ENCODE measurements at places on chromosomes 5 and 9.
A peak's percentile ranks its signal among the peaks of the same experiment; 100 is the strongest.

DNA sequence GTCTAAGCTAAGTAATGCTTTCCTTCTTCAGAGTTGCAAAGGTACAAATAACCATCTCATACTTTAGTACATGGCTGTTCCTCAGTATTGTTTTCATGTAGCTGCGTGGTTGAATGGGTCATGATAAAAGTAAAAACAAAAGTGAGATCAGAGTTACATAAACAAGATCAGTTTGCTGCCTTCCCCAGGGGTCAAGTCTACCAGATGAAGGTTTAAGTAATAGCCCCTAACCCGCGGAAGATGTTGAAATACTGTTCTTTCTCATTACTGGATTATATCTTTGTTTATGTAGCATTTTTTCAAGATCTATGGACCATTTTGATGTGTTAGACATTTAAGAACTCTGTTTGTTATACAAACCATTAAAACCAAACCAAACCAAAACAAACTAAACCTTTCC lies 34.1 kb upstream of the ARRDC3 start:
- no peak for DNase-seq

GRCh38 chr9:108933231-108933717 lies 650 bp downstream of the ELP1 start:
- DNase-seq = no peak

DNA sequence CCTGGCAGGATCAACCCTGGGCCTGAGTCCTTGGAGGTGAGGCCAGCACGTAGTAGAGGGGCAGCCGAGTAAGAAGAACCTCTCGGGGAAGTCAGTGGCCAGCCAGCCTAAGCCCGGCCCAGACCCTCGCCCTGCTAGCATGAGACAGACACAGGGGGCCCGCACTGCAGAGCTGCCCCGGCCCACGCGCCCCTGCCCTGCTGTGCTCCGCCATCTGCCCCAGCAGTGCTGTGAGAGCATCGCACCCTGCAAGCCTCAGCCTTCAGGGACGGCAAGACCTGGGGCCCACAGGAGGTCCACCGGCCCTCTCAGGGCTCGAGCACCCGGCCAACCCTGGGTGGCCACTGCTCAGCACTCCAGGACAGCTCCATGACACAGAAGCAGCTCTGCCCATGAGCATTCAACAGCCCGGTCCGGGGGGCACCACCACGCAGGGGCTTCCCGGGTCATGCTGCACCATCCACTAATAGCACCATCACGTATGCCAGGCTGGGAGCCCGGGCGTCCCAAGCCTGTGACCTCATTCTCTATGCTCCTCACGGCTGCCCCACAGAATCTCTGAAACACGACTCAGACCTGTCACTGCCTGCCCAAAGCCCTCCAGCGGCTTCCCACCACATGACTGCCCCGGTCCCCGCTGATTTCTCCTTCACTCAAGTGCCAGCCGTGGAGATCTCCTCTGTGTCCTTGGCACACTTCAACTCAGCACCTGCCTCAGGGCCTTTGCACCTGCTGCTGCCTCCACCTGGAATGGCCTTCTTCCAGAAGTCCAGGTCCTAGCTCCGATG lies 38.1 kb downstream of the ADAMTS2 start:
- DNase-seq = no peak

GRCh38 chr9:27750566-27750965 lies 177.3 kb upstream of the C9orf72 start:
- no peak for DNase-seq

GRCh38 chr5:11496137-11496719 lies 408.0 kb downstream of the CTNND2 start:
- DNase-seq = no peak

- no peak for DNase-seq
These were observed 36.3 kb upstream of the FBXL17 start for GRCh38 chr5:108418197-108418596.

- no peak for DNase-seq
These were observed 9.4 kb downstream of the SLC38A9 start for GRCh38 chr5:55702598-55703345.

GRCh38 chr5:159730285-159730684 lies 186.0 kb upstream of the ADRA1B start:
- no peak for DNase-seq

GRCh38 chr5:159567461-159567860 lies 237.2 kb upstream of the IL12B start:
- no peak for DNase-seq

GRCh38 chr5:54985301-54986268 lies at the start of gene ESM1:
ESM1 (minus strand) TSS chr5:54985593; CDS start chr5:54985517, 76 bp downstream.
- DNase-seq = peak; percentile 32

DNA sequence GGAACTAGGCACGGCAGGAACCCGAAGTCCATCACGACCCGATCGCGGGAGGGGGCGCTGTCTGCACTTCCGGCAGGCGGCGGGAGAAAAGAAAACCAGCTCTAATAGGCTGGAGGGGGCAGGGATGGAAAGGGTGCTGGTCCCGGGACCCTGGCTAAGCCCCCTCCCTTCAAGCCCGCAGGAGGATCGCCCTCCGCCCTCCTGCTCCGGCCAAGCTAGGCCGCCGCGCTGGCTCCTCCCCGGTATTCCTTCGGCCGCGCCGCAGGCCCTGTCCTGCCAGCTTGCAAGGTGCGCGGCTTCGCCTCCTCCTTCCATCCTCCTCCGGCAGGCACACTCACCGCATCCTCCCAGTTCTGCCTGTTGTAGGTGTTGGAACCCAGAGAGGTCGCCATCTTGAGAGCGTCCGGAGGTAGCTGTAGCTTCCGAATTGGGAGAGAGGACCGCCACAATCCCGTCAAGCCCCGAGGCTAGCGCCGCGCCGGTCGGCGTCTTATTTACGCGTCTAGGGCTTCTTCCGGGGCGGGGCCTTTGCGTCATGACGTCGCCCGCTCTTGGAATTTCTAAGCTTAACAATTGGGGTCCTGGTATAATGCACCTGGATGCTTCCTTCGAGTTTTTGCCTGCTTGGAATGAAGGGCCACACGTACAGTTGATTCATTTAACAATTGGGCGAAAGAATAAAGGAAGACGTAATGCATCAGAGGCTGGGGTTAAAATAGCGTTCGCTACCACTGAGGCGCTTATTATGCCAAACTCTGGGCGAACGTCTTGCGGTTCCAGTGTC lies at the start of gene RBM22:
Gene RBM22, minus strand, starts transcription at position 469 of the 784 bp plus-strand sequence. Its CDS starts 77 bp downstream, at position 392.
- DNase-seq = peak; percentile 91

DNA sequence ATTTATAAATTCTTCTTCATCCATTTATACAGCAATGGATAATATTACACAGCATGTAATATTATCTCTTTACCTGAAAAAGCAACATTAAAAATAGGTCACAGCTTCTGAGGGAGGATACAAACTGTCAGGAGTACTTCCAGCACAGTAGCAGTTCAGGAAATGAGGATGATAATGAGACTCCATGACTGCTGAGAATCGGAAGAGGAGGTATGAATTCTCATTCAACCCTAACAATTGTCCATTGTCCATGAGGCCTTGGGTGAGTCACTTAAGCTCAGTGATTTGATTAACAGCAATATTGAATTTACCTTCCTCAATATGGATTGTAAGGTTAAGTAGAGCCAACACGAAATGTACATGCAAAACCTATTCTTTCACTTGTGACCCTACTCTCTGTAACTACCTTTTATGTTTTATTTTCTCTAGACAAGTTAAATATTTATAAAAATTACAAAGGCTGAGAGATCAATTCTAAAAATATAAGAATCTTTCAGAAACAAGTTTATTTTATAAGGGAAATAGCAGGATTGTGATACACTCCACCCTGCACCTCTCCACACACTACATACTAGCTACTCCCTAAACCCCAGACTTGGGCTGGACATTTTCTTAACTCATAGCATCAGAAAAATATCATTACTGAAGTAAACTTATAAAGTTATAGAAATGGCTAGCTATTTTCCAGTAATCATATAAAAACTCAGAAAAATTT lies 159.1 kb upstream of the ACOT12 start:
- no peak for DNase-seq

- DNase-seq = no peak
These were observed 8.5 kb downstream of the HCN1 start for GRCh38 chr5:45687701-45688100.

DNA sequence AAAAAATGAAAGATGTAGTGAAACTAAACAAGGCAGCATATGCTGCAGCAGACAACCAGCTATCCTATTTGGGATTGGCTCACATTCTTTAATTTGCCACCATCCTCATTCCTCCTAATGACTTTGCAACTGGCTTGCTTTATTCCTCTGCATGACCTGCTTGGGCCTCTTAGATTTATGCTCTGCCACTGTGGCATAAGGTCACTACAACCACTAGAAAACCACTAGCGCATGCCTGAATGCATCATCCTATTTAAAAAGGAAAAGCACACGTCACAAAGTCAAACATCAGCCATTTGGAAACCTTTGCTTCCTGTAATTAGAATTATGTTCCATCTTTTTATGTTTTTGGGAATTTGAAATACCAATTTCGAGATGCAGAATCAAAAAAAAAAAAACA lies 40.8 kb upstream of the CCDC152 start:
- DNase-seq = no peak

GRCh38 chr5:133606835-133607234 lies 5.5 kb downstream of the FSTL4 start:
- no peak for DNase-seq

DNA sequence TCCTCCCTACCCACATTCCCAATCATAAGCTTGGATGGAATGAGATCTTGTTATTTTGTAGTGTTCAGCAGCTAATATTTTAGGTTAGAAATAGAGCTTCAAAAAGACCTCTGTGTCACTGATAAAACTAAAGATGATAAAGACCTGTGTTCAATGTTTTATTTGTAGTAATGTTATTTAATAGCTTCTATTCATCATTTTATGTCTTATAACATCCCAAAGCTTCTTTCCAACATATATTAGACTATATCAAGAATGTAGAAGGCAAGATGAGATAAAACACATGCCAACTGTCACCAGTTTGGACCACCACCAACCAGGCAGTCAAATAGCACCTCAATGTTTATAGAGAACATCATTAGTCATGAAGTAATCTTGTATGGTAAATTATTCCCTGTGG lies 409.5 kb upstream of the ITGA1 start:
- no peak for DNase-seq

DNA sequence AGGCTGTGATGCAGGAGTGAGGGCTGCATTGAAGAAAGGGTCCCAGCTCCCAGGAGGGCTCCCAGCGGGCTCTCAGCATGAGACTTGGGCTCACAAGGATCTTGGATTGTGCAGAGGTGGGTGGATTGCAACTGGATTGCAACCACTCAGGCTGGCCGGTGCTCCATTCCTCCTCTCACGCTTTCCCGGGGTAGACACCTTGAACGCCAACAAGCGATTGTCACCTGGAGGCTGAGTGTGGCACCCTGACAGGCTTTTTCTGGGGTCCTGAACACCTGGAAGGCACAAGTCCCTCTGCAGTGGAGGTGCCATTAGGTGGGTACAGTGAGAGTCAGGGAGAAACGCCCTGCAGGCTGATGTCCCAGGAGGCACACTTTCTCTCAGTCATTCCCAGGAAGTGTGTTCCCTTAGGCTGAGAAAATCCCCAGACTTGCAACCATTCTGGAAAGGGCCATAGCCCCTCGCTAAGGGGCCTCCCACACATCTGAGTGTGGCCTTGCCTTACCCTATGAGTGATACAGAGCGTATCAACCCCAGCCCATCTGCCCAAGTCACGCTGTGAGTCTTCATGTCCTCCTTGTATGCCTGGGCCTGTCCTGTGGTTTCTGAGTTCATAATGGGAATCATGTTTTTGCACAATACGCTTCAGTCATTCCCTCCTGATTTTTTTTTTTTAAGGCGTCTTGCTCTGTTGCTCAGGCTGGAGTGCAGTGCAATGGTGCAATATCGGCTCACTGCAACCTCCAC lies 488.1 kb downstream of the IRX1 start:
- DNase-seq = no peak

GRCh38 chr5:168187614-168188013 lies 103.8 kb upstream of the WWC1 start:
- DNase-seq = no peak

DNA sequence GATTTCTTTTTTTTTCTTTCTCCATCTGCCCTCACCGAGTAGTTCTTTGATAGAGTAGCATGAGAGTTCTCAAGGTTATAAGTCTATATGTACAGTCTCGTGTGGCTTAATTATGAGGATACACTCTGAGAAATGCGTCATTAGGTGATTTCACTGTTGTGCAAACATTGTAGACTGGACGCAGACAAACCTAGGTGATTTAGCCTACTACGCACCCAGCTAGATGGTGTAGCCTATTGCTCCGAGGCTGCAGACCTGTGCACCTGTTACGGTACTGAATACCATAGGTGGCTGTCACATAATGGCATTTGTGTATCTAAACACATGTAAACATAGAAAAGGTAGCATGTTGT lies 26.9 kb upstream of the CORO2A start:
- DNase-seq = no peak

DNA sequence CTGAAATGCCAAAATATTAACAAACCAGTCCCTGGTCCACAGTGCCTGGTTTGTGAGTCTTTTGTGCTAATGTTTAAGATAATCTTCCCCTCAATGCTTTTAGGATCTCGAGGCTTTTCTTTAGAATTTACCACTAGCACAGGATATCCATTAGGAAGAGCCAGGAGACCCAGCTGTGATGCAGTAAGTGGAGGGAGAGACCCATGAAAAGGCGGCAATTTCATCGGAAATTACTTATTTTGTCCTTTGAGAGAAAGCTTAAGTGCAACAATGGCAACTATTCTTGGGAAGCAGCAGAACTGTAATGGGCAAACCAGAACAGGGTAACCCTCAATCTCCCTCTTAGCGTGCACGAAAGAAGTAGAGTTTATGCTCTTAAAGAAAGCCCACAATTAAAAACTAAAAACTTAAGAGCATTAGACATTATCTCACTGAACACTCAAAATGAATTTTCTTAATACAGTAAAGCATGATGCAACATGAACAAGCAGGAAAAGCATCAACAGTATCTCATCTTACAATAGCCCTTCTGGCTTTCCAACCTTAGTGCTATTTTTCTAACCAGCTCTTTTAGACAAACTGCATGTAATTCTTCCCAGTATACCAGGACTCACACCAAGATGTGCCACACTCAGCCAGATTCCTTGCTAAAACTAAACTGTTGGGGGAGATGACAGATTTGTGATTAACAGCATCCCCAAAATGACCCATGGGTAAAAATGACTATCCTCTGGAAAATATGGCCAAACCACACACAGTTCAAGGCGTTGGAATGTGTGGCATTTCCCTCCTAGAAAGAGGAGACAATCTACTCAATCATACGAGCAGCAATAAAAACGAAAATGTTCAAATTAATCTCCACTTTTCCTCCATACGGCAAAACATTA lies 36.4 kb downstream of the PWWP2A start:
- DNase-seq = peak; percentile 53

DNA sequence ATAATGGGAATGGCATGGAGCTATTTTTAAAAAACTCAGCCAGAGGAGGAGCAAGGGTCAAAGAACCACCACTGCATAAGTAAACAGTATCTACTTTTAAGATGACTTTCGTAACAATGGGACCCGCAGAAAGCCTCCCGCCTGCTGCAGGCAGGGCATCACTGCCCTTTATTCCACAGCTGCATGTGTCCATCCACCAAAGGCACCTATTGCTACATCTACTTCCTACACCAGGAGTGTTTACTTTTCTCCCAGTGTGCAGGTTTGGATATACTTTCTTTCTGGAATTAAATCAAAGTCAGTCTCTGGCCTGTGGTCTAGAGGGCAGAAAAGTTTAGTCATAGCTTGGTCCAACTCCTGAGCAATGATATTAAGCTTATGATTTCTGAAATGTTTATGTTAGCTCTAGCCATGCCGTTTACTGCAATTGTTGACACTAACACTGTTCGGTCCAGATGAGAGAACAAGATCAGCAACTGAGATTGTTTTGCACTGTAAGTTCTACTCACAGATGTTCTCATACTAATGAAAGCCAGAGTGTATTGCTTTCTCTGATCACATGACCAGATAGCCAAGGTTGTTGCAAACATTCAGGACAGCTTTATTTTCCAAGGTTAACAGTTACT lies 391.5 kb downstream of the FGF10 start:
- no peak for DNase-seq
